Activated T-cell treated with anti-CD3 and anti-CD28 coated beads, Interleukin-2, amount 50 U/mL, for 48 hours (primary cell): ENCODE measurements at places on chromosomes 16 and 17.

DNA sequence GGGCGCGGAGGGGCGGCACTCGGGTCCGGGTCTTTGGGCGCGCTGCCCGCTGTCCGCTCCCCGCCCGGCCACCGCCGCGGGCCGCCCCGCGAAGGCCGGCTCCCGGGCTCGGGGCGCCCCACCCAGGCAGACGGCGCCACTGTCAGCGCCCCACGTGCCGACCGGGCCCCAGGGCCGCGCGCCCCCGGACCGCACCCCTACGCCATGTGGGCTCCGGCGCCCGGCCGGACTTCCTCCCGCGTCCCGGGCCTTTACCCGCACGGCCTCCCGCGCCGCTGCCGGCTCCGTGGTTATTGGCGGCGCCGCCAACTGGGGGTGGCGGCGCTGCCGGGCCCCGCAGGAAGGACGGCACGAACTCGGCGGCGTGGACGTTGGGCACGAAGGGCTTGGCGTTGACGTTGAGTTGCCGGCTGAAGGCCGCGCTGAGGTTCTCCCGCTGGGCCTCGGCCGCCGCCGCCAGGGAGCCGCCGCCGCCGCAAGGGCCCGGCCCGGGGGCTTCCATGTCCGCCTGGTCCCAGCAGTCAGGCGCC is 577 bp downstream of the GSPT1 start:
- peak; percentile 66 for DNase-seq

DNA sequence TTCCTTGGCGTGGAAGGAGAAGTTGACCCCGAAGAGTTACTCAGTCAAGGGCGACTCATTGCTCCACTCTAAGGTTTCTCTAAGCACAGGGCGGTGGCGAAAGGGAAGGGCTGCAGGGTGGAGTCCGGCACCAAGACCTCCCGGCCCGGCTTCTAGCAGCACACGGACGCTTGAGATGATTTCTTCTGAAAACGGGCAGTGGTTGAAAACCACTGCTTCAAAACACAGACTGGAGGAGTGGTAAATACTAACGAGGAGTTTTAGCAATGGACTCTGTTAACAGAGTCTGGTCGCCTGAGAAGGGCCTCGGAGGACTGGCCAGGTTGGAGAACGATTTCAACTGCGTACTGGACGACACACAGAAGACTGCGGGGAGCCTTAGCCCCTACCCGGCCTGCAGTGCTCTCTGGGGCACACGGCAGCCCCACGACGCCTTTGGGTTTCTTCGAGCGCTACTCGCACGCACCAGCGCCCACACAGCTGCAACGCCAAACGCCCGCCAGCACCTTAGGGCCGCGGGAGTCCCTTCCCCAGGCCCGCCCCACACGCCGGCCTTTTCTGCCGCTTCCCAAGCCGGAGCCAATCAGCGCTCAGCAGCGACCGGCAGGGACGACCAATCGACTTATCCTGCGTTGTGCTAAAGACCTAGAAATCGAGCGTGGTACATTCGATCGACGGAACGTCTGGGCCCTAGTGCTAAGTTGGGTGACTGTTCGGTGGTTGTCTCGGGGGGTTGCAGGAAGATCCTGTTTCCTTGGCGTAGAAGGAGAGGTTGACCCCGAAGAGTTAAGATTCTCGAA is 14.4 kb upstream of the CA4 start:
- peak; percentile 89 for DNase-seq

- DNase-seq, result no peak
Measured at GRCh38 chr16:8376430-8376829, 213.9 kb downstream of the TMEM114 start.

- no peak for DNase-seq
Measured at GRCh38 chr16:53545433-53545832, 42.4 kb upstream of the AKTIP start.

DNA sequence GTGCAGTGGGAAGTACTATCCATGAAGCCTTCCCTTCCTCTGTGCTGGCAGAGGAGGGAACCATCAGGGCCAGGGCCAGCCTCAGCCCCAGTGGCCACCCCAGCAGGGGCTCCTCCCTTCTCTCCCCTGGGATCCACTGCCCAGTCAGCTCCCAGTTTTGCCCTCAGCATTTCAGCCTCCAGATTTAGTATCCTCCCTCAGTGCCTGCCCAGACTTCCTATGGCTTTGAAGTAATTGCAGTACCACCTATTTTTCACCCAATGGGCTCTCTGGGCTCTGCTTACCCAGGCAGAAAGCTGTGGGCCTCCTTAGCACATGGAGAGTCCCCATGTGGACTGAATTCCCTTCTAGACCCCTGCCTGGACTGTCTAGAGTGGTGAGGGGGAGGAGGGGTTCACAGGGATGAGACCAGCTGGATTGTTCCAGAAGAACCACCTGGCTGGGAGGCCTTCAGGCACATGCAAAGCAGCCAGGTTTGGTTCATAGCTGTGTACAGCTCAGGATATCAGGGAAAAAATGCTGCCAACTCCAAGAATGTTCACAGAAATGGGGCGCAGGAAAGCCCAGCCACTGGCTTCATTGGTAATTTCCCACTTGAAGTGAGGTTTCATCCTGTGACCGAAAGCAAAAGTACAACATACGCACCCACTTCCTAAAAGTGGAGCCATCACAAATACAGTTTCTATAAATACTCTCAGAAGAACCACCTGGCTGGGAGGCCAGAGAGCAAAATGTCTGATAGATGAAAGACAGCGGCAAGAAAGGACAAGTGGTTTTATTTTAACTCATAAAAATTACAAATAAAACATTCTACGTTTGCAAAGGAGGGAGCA is 15.2 kb upstream of the HERPUD1 start:
- peak; percentile 49 for DNase-seq

DNA sequence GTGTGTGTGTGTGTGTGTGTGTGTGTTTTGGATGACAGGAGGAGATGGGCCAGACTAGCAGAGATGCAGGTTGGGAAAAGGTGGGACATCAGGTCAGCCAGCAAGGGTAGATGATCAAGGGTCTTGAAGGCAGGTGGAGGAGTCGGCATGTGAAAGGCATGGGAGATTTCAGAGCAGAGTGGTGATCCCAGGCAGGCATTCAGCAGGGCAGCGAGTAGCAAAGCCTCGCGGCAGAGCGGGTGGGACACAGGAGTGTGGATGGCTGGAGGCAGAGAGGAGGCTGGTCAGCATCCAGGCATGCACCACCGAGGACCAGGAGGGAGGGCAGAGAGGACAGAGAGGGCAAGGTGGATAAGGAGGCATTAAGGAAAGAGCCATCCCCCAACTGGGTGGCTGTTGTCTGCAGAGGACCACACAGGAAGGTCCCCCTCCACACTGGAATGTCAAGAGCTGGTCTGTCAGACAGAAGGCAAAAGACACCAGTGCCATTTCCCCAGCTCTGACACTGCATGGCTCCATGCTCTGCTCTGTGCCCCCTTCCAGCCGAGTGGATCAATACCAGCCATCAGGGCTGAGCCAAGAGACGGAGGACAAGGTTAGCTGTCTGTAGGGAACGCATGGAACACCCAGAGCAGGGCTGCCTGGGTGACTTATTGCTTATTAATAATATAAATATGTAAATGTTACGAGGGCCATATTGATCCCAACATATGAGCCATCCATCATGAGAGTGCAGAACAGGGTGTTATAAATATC is 74.8 kb upstream of the RPL38 start:
- DNase-seq, result no peak

GRCh38 chr17:80428363-80428762 is 13.4 kb downstream of the ENDOV start:
- DNase-seq, result no peak

- DNase-seq, result no peak
Measured at GRCh38 chr16:981695-982144, at the start of gene SOX8. TSS of gene SOX8 (plus strand) at chr16:981770. CDS start at chr16:981923, 153 bp downstream.

- DNase-seq, result no peak
Measured at GRCh38 chr17:64216000-64216337, 47.1 kb downstream of the TEX2 start.

DNA sequence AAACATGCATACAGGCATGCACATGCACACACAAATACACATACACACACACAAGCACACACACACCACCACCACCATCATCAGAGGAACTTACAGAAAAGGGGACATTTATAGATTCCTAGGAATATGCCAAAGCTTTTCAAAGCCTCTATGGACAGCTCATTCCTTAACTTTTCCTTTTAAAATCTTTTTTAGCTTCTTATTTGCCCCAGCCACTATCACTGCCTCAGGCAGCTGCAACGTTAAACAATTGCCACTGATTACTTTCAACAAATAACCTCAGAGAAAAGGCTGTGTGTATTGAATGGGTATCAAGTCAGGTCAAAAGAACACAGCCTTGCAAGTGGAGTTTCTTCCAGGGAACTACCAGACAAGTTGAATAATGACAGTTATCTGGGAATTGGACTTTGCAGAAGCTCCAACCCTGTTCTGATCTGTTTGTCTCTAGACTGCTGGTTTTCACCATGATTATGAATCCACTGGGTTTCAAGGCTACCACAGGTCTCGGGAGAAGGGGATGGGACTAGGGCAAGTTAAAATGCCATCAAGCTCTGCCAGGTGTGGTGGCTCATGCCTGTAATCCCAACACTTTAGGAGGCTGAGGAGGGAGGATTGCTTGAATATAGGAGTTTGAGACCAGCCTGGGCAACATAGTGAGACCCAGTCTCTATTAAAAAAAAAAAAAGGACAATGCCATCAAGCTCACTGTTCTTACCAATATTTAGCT is 21.9 kb upstream of the BEAN1 start:
- DNase-seq, result no peak

DNA sequence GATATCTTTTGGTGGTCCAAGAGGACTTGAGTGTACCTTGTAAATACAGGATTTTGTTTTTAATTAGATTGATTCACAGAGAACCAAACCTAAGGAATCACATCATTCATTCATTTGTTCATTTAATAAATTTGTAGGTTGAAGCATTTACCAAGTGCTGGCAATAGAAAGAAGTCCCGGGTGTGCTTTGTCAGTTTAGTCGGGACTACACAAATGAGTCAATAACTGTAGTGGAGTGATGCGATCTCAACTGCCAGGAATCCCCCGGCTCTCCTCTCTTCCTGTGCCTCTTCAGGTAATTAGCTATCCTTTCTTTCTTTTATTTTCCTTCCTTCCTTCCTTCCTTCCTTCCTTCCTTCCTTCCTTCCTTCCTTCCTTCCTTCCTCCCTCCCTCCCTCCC is 1.4 kb upstream of the WWOX start:
- peak; percentile 23 for DNase-seq

DNA sequence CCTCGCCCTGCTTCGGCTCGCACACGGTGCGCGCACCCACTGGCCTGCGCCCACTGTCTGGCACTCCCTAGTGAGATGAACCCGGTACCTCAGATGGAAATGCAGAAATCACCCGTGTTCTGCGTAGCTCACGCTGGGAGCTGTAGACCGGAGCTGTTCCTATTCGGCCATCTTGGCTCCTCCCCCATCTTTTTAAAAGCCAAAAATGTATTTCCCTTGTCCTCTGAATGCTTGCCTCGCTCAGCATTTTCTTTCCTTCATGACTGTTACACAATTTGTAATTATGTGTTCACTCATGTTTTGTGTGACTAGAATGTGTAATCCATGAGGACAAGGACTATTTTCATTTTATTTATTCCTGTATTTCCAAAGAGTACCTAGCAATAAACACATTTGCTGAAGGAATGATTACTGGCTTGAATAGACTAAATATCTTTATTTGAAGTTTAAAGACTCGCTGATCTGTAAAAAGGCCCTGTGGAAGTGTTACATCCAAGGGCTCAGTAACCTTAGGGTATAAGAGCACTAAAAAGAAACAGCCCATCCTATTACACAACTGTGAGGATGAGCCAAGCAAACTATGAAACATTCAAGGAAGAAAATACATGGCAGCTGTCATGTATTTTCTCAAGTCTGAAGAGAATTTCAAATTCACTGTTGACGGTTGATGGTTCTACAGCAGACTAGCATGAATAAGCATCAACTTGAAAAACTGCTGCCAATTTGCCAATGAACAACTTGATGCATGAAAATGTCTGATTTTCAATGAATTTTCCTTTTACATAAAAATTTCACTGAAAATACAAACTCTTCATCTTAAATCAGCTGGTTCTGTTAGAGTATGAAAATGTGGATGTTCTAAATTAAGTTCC is 192.6 kb downstream of the MYO1D start:
- no peak for DNase-seq

GRCh38 chr17:74325743-74326379 is at the start of gene KIF19:
TSS of gene KIF19 (plus strand) at chr17:74326226. CDS start at chr17:74326350, 124 bp downstream.
- peak; percentile 66 for DNase-seq

DNA sequence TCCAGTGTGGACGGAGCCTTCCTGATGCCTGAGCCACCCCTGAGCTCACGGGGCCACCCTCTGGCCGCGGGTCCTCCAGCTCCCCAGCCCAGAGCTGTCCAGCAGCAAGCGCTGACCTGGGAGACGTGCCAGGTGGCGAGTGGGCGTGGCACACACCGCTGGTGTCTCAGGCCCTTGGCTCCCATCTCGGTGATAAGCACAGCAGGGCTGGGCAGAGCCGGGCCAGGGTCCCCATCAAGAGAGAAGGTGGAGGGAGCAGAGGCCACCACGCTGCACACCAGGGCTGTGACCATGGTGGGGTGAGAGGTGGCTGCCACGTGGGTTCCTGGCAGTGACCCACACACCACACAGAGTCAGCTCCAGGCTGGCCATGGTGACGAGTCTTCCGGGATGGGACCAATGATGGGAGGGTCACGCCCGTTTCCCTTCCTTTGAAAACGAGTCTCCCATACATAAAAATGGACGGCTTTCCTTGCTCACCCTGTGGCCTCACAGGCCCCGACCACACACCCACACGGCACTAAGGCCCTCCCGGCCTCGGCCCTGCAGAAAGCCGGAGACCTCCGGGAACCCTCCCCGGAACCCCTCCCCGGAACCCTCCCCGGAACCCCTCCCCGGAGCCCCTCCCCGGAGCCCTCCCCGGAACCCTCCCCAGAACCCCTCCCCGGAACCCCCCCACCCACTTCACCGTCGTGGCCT is 16.8 kb downstream of the UTS2R start:
- DNase-seq, result no peak

DNA sequence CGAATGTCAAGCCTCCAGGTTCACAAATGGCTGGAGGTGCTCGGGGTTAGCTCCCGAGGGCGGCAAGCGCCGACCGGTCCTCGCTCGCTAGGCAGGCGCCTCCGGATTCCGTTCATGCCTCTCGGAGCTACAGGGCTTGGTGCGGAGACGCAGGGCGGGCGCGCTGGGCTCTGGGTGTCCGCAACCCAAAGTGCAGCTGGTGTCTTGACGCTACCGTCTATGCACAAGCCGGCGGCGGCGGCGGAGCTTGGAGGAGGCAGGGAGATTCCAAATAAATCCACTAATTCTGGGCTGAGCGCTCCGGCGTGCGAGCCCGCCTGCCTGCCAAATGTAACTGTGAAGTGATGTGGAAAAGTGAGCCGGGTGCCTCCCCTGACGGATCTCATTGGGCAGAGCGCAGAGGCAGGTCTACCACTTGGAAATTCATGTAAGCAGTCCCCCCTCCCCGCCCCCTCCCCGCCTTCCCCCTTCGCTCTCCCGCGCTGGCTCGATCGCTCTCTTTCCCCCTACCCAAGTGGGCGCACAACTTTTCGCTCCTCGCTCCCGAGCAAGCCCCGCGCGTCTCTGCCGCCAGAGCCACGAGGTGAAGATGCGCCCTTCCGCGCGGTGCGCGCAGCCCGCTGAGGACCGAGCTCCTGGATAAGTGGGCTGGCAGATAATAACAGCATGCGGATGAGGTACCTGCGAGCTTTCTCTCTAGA is at the start of gene CDH8:
Gene CDH8, minus strand, starts transcription at position 338 of the 701 bp plus-strand sequence. CDS start 15,035 bp downstream, outside the sequence.
- peak; percentile 11 for DNase-seq
